GM04504 (cell line): ENCODE measurements at places on chromosomes 4 and X.

DNA sequence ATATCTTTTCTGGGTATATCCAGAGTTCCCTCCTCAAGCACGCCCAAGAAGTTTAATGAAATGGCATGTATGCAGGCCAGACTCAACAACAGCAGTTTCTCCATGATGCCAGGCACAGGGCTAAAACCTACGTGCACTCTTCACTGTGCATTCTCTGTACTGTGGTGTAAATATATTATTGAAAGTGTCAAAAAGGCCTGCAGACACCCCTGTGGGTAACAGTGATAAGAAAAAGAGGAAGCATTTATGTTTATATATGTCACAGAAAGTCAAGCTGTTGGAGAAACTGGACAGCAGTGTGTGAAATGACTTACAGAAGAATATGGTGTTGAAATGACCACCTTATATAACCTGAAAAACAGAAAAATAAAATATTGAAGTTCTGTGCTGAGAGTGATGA lies 29.6 kb upstream of the DCAF8L1 start:
- DNase-seq, result no peak

GRCh38 chr4:113445286-113445685 lies 316.3 kb downstream of the CAMK2D start:
- peak; percentile 95 for DNase-seq

DNA sequence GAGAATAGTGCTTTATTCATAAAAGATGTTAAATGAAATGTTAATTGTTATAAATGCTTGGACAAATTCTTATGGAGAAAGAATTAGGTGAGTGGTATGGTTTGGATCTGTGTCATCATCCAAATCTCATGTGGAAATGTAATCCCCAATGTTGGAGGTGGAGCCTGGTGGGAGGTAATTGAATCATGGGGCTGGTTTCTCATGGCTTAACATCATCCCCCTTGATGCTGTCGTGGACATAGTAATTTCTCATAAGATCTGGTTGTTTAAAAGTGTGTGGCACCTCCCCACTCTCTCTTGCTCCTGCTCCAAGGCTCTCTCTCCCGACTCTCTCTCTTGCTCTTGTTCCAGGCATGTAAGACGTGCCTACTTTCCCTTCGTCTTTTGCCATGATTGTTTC lies 22.5 kb downstream of the GYPE start:
- DNase-seq, result no peak

DNA sequence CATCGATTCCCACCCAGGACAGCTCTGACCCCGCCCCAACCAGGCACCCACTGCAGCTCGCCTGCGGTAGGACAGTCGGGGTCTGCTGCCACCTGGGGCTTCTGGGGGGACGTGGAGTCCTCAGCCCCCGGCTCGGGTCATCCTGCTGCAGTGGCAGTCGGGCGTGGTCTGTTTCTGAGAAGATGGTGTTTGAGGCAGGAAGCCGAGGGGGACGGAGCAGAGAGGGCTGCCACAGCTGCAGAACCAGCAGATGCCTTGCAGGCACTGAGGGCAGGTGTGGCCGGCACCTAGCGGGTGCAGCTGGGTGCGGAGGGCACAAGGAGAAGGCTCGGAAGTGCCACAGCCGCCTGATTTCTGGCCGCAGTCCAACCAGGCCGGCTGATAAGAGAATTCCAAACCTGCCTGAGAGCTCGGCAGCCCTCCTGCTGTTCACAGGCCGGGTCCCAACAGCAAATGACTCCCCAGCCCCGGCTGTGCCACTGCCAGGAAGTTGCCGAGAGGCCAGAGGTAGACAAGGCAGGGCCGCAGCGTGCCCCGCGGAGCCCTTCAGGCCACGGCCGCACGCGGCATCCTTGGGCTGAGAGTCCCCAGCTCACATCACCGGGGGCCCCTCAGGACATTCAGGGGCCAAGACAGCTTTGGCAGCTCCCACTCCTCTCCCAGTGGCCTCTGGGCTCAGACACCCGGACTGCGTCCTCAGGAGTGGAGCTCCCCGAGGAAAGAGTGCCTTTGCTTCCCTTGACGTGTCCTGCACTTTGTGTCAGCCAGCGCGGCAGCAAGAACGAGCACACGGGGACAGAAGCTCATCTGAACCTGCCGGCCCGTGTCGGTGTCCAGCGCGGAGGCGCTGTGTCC lies 9.4 kb upstream of the CPLX1 start:
- DNase-seq, result no peak

DNA sequence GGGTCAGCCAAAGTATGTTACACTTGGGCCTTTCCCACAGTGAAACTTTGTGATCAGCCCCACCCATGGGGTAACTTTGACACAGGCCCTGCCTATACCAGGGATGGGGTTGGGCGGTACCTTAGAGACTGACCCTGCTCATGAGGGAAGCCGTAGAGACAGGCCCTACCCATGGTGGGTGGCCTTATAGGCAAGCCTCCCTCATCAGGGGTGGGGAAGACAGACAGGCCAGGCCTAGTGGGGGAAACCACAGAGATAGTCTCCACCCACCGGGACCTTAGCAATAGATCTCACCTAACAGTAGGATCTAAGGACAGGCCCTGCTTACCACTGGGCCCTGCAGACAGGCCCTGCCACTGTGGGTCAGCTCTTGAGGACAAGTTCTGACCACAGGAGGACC lies 6.8 kb downstream of the PLP2 start:
- DNase-seq, result no peak

- DNase-seq, result no peak
These were observed 4.1 kb downstream of the MSANTD1 start for GRCh38 chr4:3252831-3253641.

GRCh38 chr4:150259861-150260567 lies 181.8 kb downstream of the DCLK2 start:
- no peak for DNase-seq

- no peak for DNase-seq
These were observed 59.8 kb downstream of the TRAPPC11 start for GRCh38 chr4:183718876-183719275.

GRCh38 chrX:63466690-63467089 lies 115.6 kb upstream of the SPIN4 start:
- DNase-seq, result no peak

GRCh38 chrX:110210417-110211139 lies 107.3 kb downstream of the AMMECR1 start:
- peak; percentile 76 for DNase-seq

DNA sequence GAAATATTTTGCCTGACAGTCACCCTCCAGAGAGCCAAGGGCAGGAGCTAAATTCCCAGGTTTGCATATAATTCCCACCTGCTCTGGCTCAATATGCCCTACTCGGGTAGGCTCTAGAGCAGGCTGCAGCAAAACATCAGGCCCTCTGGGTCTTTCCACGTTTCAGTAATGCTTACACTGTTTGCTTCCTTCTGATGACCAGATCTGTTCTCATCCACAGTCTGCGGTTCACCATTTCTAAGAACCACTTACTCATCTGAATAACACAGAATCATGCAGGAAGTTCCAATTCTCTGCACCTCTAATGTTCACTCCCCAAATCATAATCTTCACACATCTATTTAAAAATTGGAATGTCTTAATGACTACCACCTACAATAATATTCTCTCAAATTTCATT lies 141.4 kb downstream of the PPP3CA start:
- DNase-seq, result no peak

DNA sequence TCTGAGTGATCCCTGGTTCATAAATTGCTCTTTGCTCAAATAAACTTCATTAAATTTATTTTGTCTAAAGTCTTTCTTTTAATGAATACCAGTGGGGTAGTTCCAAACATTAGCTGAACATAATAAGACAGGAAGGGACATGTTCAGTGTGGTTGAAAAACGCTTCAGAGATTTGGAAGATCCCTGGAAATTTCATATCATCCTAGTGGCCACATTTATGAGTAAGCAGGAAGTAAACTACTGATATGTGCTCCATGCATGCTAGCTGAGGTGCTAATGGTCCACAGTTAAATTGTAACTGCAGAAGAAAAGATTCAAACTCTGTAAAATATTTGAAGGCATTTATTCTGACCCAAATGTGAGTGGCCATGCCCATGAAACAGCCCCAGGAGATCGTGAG lies 1328.7 kb downstream of the ADGRL3 start:
- DNase-seq, result no peak

DNA sequence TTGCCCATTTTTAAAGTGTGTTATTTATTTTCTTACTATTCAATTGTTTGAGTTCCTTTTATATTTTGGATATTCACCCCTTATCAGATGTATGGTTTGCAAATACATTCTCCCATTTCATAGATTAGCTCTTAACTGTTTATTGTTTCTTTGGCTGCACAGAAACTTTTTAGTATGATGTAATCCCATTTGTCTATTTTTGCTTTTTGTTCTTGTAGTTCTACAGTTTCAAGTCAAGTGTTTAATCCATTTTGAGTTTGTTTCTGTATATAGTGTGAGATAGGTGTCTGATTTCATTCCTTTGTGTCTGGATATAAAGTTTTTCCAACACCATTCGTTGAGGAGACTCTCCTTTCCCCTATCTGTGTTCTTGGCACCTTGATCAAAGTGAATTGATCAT lies 97.4 kb upstream of the CAMK2D start:
- DNase-seq, result no peak

DNA sequence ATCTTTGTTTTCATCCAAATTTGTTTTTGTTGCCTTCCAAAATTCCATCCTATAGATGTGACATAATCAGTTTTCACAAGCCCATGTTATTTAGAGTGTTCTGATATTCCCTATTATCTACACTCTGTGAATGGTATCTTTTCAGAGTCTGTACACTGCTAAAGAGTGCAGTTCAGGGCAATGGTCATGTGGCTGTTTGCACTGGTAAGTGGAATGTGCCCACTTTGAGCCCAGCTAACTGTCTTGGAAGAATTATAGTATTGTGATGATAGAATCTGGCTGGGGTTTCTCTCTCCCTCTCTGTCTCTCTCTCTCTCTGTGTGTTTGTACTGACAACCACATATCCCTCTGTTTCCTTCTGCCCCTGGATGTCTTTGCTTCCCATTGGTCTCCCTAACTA lies 37.4 kb upstream of the BEX4 start:
- no peak for DNase-seq

GRCh38 chr4:12411072-12411471 lies 982.4 kb upstream of the HS3ST1 start:
- no peak for DNase-seq

GRCh38 chrX:115030625-115031024 lies 13.2 kb upstream of the IL13RA2 start:
- DNase-seq, result no peak

DNA sequence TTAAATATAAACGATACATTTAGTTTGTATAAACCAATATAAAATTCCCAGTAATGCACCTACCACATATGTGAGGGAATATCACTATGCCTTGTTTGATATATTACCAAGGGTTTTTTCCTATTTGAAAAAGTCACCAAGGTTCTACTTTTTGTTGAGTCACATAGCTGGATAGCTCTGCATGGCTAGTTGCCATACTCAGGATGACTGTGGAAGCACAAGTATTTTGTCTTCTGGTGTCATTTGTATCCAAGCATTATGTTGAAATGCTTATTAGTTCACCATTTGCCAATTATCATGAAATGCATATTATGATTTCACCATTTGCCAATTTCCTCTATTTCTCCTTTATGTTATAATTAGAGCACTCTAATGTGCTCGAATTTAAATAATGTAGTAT lies 162.7 kb upstream of the TTC29 start:
- peak; percentile 7 for DNase-seq

DNA sequence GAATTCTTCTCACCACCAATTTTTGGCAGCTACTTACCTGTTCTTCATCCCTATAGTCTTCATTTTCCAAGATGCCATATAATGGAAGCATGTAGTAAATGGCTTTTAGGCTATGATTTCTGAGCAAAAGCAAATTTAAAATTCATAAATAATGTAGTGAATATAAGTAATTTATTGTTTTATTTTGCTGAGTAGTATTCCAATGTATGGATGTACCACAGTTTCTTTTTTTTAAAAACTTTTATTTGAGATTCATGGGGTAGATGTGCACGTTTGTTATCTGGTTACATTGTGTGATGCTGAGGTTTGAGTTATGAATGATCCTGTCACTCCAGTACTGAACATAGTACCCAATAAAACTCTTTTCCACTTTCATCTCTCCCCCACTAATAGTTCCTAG lies 369.1 kb downstream of the IL15 start:
- DNase-seq, result no peak

- no peak for DNase-seq
These were observed 624.3 kb downstream of the ADGRL3 start for GRCh38 chr4:61824454-61824853.

DNA sequence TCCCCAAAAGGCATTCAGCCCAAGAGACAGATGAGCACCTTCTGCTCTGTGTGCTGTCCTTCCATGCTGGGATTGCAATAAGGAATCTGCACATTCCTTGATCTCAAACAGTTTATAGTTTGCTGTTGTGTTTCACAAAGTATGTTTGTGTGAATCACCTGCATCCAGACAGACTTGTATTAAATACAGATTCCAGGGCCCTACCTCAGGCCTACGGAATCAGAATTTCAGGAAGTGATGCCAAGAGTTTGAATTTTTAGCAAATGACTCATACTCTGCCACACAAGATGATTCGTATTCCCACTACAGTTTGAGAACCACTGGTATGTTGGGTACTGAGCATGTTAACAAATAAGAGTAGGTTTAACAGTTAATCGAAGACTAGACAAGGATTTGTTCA lies 7.0 kb downstream of the VAMP7 start:
- DNase-seq, result peak; percentile 28

- DNase-seq, result no peak
These were observed 833.5 kb upstream of the ADGRL3 start for GRCh38 chr4:60366661-60367060.

- DNase-seq, result no peak
These were observed 259.6 kb upstream of the GPC4 start for GRCh38 chrX:133674726-133675470.

DNA sequence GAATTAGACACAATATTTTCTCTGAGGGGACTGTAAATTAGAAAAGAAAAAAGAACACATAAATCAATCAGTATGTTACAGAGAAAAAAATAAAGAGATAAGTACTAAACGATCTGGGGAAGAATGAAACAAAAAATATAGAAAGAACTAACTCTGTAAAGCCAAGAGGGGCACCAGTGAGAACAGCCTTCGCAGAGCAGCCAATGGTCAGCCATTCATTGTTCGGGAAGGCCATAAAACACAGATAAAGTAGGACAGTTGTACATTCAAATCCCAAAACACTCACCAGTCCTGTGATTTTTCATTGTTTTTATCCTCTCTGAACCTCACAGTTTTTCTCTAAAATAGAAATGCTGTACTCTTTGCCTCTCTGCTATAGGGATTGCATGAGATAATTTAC lies 127.9 kb downstream of the NEK1 start:
- no peak for DNase-seq

- no peak for DNase-seq
These were observed 6.4 kb upstream of the CCSER1 start for GRCh38 chr4:90120815-90121214.

DNA sequence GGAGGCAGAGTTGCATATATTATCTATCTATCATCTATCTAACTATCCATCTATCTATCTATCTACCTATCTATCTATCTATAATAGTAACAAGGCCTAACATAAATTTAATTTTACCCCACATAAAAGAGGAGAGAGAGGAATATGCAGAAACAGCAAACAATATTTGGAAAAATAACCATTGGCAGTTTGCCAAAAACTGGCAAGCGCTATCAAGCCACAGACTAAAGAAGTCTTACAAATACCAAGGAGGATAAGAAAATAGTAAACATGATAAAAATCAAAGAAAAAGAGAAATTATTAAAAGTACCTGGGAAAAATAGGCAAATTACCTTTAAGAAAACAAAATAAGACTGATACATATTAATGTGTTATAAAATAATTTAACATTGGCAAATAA lies 230.8 kb downstream of the CPXCR1 start:
- DNase-seq, result no peak
